ENCODE measurements at places on chromosomes 6 and 20.

GRCh38 chr6:129785047-129785755 lies 75.2 kb upstream of the ARHGAP18 start:
- no peak for DNase-seq

DNA sequence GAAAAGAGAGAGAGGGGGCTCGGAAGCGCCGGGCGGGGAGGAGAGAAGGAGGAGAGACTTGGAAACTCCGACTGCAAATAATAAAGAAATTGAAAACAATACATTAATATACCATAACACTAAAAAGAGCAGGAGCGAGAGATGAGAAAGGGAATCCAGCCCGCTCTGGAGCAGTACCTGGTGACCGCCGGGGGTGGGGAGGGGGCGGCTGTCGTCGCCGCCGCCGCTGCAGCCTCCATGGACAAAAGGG lies 338 bp downstream of the E2F3 start:
- peak; percentile 56 for DNase-seq

- DNase-seq = no peak
Measured at GRCh38 chr20:3164043-3164762, 4.5 kb upstream of the FASTKD5 start.

DNA sequence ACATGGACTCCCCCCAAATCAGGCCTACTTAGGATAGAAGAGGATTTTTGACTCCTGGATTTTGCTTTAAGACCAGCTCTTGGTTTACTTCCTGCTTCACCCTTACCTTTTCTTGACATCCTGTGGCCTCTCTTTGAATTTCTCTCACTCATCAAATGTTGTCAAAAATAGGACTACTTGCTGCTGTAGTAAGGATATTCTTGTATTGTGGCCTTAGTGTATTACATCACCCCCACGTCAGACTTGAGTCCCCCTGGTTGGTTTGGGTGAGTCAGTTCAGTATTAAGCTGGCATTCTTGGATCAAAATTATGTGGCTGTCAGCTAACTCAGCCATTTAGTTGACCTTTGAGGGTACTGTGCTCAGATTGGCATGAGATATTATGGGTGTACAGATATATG lies 1.1 kb downstream of the TPX2 start:
- peak; percentile 39 for DNase-seq

GRCh38 chr6:22313796-22314195 lies 17.0 kb upstream of the PRL start:
- DNase-seq = no peak

DNA sequence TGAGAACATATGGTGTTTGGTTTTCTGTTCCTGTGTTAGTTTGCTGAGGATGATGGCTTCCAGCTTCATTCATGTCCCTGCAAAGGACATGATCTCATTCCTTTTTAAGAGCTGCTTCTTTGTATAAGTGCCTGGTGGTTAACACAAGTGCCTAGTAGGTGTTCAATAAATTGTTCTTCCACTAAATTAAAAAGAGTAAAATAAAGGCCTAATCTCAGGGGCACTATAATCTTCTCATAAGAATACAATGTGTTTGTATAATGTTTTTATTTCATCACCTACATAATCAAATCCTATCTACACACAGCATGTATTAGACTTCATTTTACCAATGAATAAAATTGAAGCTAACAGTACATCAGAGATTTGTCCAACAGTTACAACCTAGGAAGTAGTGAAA lies 252.7 kb downstream of the KHDC1L start:
- no peak for DNase-seq

- no peak for DNase-seq
Measured at GRCh38 chr20:51661609-51662178, 106.5 kb downstream of the ATP9A start.

DNA sequence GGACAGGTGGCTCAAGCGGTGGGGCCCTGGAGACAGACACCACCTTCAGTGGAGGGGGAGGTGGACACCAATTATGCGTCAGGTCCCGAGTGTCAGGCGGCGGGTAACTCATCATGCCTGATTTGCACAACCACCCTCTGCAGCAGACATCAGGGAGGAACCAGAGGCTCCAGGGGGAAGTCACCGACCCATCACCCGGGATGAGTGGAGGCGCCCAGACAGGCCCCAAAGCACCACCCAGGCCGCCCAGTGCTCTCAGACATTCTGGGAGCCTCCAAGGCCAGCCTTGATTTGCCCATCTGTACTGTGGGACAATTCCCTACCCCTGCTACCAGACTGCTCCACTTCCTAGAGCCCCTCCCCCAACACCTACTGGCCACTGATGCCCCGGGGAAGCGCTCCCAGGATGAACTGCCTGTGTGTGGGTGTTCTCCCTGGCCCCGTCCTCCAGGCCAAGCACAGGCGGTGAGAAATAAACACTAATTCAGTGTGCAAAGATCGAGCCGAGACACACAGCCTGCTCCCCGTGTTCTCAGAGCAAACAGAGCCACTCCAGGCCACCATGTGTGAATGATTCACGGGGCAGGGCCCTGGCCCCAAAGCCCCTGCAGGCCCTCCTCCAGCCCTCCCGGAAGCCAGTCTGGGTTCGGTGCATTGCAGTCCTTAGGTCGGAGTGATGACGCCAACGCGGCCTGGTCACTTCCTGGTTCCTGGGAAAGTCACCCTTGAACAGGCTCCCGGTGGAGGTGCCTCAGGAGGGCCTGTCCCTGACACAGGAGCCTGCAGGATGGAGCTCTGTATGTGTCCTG lies 107.2 kb downstream of the ASXL1 start:
- no peak for DNase-seq

DNA sequence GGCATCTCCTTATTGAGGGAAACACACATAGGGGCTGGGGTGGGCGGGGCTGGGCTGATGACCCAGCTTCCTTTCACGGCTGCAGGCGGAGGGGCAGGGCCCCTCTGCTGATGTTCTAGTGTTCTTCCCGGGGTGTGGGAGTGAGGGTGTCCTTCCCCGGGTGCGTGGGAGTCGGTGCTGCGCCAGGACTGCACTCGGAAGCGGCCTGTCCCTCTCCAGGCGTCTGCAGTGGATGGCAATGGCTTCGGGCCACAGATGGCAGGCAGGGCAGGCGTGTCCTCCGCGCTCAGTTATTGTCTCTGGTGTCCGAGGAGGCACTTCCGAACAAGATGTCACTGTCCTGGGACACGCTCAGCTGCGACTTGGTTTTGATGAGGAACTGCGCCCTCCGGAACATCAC lies 19.2 kb downstream of the KCNG1 start:
- no peak for DNase-seq

- DNase-seq = peak; percentile 53
Measured at GRCh38 chr20:41145821-41146620, 8.7 kb downstream of the PLCG1 start.

DNA sequence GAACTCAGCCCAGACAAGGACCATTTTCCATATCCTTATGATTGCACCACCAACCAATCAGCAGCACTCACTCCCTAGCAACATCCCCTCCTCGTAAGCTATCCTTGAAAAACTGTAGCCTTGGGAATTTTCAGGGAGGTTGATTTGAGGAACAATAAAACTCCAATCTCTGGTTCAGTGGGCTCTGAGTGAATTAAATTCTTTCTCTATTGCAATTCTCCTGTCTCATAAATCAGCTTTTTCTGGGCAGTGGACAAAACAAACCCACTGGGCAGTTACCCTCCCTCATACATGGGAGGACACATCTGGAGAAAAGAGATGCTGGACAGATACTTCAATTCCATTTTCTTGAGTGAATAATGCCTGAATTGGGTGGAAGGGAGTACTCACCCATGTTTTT lies 115.4 kb upstream of the STXBP5 start:
- DNase-seq = no peak

- DNase-seq = no peak
Measured at GRCh38 chr6:38797391-38797790, 82.3 kb downstream of the DNAH8 start.

GRCh38 chr6:7108964-7109836 lies 1.4 kb downstream of the RREB1 start:
- peak; percentile 35 for DNase-seq

- DNase-seq = peak; percentile 52
Measured at GRCh38 chr6:41182069-41183034, 18.6 kb downstream of the TREML2 start.

DNA sequence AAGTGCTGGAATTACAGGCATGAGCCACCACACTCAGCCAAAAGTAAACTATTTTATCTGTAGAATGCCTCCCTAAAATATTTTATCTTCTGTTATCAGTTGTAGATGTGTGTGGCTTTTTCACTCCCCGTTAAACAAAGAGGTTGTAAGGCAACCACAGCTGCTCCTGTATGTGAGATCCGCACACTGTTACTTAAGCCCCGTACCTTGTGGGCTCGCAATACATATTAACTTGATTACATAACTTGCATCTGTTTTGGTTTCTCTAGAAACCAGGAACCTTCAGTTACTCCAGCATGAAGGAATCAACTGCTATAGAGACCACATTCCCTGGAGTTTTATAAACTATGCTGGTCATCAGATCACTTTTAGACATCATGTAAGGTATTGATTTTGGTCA lies 420.1 kb upstream of the SLC35B3 start:
- DNase-seq = no peak

DNA sequence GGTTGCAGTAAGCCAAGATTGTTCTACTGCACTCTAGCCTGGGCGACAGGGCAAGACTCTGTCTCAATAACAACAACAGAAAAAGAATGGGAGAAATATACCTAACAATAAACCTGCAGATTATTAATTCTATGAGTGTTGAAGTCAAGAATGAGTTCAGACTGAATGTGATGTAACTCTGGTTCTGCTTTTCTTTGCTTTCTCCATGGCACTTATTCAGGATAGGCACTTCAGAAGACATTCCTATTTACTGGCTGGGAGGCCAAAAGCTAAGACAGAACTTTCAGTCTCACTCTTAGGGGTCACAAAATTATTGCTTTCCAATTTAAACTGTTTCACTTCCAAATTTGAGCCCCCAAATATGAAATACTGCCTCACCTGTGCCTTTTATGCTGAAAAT lies 15.7 kb upstream of the PRIM2 start:
- no peak for DNase-seq

DNA sequence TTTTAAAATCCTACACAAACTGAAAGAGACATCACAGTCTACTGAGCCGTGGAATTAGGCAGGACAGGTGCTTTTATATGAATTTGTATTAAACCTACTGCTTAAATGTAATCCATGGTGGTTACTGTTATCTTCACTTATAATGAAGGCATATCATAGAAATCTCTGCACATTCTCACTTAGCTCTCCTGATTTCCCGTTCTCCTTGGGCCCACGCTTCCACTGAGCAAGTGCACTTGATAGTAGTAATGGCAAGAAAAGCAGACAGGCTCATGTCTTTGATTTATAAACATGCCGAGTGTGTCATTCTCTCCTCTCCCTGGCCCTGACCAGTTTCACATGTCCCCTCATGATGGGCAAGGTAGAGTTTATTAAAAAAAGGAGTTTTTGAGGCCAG lies 186.3 kb downstream of the HIVEP2 start:
- no peak for DNase-seq

DNA sequence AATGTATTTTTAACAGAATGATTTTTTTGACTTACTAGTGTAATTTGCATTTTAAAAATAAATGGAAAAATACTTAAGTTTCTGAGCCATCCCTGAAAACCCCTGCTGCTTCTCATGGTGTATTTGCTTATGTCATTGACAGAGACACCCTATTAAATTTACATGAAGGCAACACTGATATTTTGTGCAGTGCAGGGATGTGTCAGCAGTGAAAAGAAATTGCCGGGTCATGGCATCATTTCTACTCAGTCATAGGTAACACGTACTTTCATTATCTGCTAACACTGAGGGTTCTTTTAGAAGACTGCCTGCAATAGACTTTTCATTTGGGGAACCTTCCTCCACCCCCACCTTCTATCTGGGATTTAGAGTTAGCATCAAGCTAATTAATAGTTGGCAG lies 136.7 kb upstream of the RNF217 start:
- DNase-seq = no peak

DNA sequence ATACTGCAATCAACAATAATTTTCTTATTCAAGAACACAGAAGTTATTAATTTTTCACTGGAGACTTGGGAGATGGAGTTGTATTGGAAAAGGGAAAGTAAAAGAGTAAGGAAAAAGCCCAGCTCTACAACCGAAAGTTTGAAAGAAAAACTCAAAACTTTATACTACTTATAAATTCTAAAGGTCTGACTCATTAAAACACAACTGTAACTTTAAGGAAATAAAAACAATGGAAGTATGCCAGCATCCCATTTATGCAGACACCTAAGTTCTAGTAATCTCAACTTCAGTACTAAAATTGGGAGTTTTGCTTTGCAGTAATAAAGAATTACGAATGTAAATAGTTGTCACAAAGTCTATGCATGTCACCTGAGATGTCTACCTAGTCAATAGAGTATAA lies 80.6 kb downstream of the IRAK1BP1 start:
- DNase-seq = no peak

GRCh38 chr6:129662980-129663431 lies 47.0 kb downstream of the ARHGAP18 start:
- DNase-seq = no peak

GRCh38 chr6:168628176-168628553 lies 187.2 kb downstream of the SMOC2 start:
- DNase-seq = no peak

- no peak for DNase-seq
Measured at GRCh38 chr6:35084041-35084491, 57.1 kb downstream of the TCP11 start.

GRCh38 chr20:251354-251753 lies 6.2 kb upstream of the DEFB132 start:
- DNase-seq = no peak

DNA sequence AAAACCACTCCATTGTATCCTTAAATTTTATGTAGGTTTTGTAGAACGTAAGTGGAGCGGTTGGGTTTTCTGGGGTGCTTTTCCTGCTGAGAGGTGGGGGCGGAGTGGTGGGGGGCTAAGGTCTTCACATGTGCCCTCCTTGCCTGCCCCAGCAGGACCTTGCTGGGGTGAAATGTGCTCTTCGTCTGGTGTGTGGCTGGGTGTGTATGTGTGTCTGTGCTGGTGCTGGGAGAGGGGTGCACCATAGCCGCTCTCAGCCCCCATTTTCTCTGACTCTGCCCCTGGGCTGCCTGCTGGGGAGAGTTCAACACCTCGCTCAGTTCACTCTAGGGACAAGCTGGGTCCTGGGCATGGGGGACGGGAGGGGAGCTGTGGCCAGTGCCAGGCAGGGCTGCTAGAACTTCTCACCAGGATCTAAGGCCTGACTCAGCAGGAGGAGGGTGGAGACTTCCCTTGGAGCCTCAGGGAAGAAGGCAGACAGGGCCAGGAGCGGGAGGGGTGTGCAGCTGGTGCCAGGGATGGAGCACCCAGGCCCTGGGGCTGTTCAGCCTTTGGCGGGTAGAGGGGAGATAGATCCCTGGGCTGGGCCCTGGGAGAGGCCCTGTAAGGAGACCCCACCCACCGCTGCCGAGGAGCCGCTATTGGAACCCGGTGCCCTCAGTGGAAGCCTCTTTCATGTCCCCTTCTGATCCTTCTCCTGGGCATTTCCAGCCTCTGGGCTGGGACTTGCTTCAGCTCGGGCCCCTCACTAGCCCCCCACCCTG lies 4.8 kb downstream of the SOX18 start:
- peak; percentile 61 for DNase-seq

GRCh38 chr6:30981942-30982772 lies 1.4 kb upstream of the MUC21 start:
- no peak for DNase-seq

GRCh38 chr6:9225441-9225871 lies 790.1 kb upstream of the SLC35B3 start:
- no peak for DNase-seq

GRCh38 chr6:161054876-161055275 lies 63.3 kb downstream of the MAP3K4 start:
- DNase-seq = no peak

GRCh38 chr6:31547727-31548543 lies 527 bp downstream of the NFKBIL1 start:
- DNase-seq = no peak

Measured in NCI-H2171 treated with DMSO at 0.1 percent for 48 hours (cell line).